ENCODE measurements at places on chromosomes 12 and 14. TPM values are rescaled to one million over a fixed set of nuclear protein-coding genes. Genes with fewer than 3 reads are reported as not detected.
A peak's percentile ranks its signal among the peaks of the same experiment; 100 is the strongest.

DNA sequence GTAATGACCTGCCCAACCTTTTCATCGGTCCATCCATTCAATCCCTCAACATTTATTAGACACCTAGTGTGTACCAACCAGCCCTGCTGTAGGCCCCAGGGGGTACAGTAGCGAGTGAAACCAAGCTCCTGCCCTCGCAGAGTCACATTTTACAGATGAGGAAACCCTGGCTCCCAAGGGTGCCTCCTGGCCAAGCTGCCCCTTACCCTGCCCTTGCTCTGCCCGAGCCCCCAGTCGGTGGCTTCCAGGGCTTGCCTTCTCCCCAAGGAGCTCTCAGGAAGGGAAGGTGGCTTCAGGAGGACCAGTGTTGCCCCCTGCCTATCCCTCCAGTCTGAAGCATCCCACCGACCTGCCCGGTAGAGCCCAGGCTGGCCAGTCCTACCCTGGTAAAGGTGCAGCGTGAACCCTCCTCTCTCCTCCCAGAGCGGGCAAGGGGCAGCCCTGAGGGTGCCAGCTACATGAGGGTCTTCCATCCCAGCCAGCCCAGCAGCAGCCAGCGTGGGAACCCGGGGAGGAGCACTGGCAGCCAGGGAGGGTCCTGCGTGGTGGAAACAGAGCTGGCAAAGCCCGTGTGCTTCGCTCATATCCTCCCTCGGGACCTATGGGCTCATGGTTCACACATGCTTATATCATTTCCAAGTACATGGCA is 670 bp upstream of the BEGAIN start:
- no peaks in the 10 kb centered on the region for H3K36me3 ChIP-seq
- peaks cover 25% of the 10 kb centered on the region for H3K27me3 ChIP-seq
- no peak overlapping the region for H3K27ac ChIP-seq
- DNase-seq = no peak

GRCh38 chr12:93638954-93639353 is 38.2 kb upstream of the CRADD start:
- H3K36me3 ChIP-seq = no peaks in the 10 kb centered on the region
- H3K4me3 ChIP-seq = no peak overlapping the region
- H3K4me1 ChIP-seq = no peaks in the 10 kb centered on the region
- peaks cover 26% of the 10 kb centered on the region for H3K27me3 ChIP-seq
- no peak for DNase-seq

DNA sequence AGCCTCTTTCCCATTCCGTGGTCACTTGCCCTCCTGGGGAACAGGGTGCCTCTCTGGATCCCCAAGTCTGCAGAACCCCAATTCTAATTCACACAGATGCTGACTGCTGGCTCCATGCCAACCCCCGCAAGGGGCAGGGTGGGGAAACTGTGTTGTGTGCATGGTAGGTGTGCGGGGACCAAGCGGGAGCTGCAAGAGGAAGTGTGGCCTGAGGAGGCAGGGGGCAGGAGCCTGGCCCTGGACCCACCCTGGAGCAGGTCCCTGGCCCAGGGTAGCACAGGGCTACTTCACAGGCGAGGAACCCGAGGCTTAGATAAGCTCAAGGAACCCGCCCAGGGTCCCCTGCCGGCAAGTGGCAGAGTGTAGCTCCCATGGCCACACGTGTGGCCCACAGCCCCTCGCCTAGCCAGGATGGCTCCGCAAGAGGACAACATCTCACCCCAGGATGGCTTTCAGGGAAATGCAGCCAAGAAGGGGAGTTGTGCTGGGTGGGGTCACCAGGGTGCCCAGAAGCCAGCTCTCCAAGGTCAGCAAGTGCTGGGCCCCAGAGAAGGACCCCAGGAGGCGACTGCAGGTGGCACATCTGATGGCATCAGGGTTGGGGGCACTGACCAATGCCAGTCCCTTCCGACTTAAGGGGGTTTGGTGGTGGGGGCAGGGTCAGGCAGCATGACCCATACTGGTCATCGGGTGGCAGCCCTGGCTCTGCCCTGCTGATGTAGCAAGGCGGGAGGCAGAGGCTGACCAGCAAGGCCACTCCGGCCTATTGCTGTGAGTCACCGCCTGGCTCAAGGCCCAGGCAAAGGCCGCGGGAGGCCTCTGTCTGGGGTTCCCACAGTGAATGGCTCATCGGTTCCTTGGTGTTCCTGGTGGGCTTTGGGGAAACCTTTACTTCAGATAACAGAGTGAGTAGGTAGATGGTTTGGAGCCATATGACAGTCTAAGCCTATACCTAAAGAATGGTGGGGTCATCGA is 37.3 kb upstream of the EML1 start:
- no peak for DNase-seq
- no peaks in the 10 kb centered on the region for H3K36me3 ChIP-seq
- peaks cover 27% of the 10 kb centered on the region for H3K27me3 ChIP-seq
- no peak overlapping the region for H3K4me3 ChIP-seq

DNA sequence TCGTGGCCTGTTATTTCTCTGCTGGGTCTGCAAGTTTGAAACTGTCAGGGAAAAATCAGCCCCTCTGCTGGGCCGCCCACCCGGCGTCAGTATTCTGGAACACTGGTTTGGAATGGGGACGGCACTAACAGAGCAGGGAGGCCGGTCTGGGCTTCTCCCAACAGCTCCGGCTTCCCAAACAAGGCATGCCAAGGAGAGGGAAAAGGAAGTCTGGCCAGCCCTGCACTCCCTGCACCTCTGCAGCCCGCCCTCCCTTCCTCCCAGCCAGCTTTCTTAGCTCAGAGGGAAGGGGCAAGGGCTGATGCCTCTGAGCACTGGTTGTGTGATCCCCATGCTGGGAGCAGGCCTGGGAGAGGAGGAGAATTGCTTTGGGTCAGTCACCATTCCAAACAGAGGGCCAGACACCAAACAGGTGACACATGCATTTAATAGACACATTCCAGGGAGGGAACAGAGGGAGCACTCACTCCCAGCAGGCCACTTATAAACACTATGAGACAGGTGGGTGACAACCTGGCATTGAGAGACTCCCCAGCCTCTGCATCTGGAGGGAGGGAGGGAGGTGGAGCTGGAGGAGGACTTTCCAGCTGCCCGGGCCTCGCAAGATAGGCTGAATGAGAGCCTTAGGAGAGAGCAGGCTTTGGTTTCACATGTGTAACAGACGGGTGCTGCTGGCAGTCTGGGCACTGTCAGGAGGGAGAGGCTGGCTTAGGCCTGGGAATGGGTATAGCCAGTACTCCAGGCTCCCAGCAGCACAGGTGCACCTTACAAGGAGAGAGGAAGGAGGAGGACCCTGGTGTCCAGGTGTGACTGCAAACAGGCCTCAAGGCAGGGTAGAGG is 10.3 kb downstream of the KRT75 start:
- no peaks in the 10 kb centered on the region for H3K4me1 ChIP-seq
- peaks cover 17% of the 10 kb centered on the region for H3K27me3 ChIP-seq
- H3K27ac ChIP-seq = no peak overlapping the region
- no peak for DNase-seq

DNA sequence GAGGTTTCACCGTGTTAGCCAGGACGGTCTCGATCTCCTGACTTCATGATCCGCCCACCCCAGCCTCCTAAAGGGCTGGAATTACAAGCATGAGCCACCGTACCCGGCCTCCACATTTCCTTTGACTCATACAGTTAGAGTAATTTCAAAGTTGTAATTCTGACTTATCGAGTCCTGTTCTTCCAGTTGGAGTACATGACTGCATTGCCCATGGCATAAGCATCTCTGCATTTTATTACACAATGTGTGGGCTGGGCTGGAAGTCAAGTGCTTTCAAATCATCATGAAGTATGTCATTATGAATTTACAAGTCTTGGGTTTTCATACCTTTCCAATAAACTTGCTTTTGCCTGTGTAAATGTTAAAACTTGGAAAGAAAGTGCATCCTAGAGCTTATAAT is 1295.7 kb upstream of the FLRT2 start:
- no peak for DNase-seq
- H3K27ac ChIP-seq = no peak overlapping the region
- H3K27me3 ChIP-seq = no peaks in the 10 kb centered on the region
- H3K4me1 ChIP-seq = no peaks in the 10 kb centered on the region
- no peak overlapping the region for H3K4me3 ChIP-seq
- no peaks in the 10 kb centered on the region for H3K36me3 ChIP-seq

DNA sequence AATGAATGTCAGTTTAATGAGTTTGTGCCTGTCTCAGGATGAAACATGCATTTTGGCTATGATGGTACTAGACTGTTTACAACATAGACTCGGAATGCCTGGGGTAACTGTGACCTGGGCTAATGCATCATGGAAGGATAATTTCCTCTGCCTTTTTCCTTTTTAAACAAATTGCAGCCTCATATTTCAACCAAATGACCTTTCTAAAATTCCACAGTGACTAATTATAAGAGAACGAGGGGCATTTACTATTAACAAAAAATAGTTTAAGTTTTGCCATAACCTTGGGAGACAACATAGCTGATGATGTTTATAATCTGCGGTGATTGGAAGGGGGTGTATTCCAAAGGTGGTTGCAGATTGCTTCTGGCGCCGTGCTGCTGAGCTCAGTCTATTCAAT is 1140.5 kb downstream of the GALC start:
- H3K4me3 ChIP-seq = no peak overlapping the region
- no peaks in the 10 kb centered on the region for H3K4me1 ChIP-seq
- H3K27ac ChIP-seq = no peak overlapping the region
- H3K27me3 ChIP-seq = no peaks in the 10 kb centered on the region
- H3K36me3 ChIP-seq = no peaks in the 10 kb centered on the region

DNA sequence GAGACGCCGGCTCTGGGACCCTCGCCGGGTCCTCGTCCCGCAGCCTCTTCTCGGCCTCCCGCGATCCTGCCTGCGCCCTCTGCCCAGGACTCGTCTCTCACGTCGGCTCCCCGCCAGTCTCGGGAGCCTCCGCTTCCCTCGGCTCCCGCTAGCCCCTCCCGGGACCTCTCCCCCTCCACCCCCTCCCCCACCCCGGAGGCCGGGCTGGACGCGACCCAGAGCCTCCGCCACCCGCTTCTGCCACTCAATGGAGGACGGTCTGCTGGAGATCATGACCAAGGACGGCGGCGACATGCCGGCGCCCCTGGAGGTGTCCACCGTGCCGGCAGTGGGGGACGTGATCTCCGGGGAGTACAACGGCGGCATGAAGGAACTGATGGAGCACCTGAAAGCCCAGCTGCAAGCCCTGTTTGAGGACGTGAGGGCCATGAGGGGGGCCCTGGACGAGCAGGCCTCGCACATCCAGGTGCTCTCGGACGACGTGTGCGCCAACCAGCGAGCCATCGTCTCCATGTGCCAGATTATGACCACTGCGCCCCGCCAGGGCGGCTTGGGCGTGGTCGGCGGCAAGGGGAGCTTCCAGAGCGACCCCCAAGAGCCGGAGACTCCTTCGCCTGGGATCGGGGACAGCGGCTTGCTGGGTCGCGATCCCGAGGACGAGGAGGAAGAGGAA is 568 bp downstream of the CCDC184 start:
- no peak for DNase-seq
- H3K36me3 ChIP-seq = no peaks in the 10 kb centered on the region
- peak overlapping the region; percentile 61 for H3K4me3 ChIP-seq
- peaks cover 69% of the 10 kb centered on the region for H3K27me3 ChIP-seq
- H3K27ac ChIP-seq = no peak overlapping the region

The RTN1 gene
- not detected for total RNA-seq

The RITA1 gene
- 22.6 TPM for total RNA-seq

The SIX4 gene
- total RNA-seq = not detected

The KDM2B gene
- total RNA-seq = 76.1 TPM

The RERGL gene
- total RNA-seq = not detected

The C12orf50 gene
- not detected for total RNA-seq

Measured in activated CD8-positive, alpha-beta T cell treated with anti-CD3 and anti-CD28 coated beads, Interleukin-2, amount 10 ng/mL, durations not matched to agents 7 days and 5 days (primary cell).